ENCODE measurements at places on chromosomes 11 and 22.
A peak's percentile ranks its signal among the peaks of the same experiment; 100 is the strongest.

DNA sequence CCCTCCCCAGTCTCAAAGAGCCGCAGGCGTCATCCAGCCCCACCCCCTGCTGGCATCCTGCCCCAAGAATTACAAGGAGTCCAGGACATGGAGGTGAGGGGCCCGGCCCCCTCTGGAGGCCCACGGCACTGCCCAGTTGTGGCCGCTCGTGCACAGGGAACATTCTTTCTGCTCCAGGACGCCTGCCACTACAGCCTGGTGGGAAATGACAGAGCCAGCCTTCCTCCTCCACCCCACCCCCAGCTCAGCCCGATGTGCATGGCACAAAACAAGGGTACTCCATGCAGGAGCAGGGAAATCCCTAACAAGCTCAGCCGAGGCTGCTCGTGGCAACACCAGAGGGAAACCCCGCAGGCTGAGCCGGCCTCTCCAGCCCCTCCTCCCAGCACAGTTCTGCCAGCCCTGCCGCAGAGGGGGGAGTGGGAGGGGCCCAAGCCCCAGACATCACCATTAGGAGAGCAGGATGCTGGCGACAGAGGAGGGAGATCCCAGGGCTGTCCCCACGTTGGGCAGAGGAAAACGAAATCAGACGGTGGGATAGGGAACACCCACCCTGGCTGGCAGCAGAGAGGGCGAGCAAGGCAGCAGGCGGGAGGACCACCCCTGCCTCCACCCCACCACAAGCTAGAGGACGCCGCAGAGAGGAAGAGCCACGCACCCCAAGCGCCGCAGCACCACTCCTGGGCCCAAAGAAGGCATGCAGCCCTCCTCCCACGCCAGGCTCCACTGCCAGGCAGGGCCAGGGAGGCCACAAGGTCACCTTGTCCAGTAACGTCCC lies 10.0 kb downstream of the IGSF9B start:
- no peak for DNase-seq

- DNase-seq, result no peak
Measured at GRCh38 chr11:96155627-96156378, 187.2 kb downstream of the MAML2 start.

GRCh38 chr11:121435551-121436511 lies 16.3 kb upstream of the SORL1 start:
- no peak for DNase-seq

- DNase-seq, result no peak
Measured at GRCh38 chr11:86863476-86863875, 63.1 kb downstream of the PRSS23 start.

DNA sequence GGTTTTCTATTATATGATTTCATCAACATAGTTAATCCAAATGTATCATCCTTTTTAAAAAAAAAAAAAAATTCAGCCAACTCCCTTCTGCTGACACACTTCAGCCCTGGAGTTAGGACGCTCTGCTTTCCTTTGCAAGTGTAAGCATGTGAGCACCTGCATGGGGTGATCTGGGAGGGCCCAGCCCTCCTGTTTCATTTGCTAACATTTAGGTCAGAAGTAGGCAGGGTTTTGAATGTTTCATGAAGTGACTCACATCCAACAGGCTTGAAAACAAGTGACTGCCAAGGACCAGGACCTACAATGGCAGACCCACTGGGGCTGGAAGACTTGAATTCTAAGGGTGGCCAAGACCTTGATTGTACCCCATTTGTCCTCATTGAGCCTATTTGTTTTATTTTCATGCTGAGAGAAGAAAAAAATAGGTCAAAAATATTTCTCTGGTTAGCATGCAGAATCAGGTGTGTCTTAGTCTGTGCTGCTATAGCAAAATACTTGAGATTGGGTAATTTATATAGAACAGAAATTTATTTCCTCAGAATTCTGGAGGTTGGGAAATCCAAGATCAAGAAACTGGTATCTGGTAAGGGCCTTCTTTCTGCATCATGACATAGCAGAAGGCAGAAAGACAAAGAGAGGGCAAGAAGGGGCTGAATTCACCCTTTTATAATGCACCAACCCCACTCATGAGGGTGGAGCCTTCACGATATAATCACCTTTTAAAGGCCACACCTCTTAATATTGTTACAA lies 137.6 kb downstream of the CD44 start:
- DNase-seq, result no peak

DNA sequence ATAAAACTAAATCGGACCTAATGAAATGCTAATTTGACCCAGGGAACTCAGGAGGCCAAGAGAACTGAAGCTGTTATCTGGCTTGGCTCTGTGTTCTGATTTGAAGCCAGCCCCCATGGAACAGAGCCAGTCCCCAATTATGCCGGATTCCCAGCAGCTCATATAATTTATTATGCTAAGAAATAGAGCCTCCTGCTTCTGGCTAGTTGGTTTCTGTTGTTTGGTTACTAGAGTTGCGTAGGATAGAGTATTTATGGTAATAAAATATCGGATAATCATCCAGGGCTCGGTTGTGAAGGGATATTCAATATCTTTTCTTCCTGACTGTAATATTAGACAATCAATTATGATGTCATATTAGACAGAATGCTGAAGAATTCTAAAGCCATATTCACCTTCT lies 120.4 kb upstream of the TTC12 start:
- no peak for DNase-seq

GRCh38 chr11:35168671-35169070 lies 29.7 kb downstream of the CD44 start:
- DNase-seq, result no peak

GRCh38 chr11:85619499-85619898 lies 7.6 kb downstream of the DLG2 start:
- no peak for DNase-seq

GRCh38 chr11:75383246-75383645 lies 16.1 kb upstream of the RPS3 start:
- DNase-seq, result peak; percentile 47

DNA sequence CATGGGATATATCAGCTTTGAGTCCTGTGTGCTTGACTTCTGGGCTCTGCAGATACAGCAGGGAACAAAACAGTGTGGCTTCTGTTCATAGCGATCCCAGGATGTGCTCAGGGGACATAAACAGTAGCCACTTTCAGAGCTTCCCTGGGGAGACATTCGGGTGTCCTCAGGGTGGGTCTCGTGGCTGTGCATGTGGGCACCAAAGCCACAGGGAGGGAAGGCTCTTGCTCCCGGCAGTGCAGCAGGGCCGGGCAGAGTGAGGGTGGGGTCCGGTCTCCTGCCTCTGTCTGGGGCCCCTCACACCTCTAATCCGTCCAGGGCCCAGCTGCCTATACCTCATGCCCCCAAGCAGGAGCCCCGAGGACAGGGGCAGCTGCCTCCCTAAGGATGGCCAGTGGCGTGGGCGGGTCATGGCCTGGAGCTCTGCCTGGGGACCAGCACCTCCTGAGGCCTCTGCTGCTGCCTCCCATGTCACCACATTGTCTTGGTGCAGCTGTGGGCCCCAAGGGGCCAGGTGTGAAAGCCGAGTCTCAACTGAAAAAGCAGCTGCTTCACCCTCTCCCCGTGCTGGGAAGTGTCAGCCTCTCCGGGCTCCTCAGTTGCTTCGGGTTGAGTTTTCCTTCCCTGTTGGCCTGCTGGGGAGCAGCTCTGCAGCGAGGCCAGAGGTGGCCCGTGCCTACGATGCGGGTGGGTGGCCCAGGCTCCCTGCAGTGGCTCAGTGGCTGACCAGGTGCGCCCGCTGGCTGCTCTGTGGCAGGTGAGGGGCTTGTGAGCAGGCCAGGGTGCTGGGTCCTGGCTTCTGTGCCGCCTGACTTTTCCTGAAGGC lies 3.8 kb downstream of the TPCN2 start:
- no peak for DNase-seq

- DNase-seq, result no peak
Measured at GRCh38 chr11:23423104-23423503, 562.8 kb upstream of the CCDC179 start.

- DNase-seq, result no peak
Measured at GRCh38 chr11:70721006-70721405, 322.7 kb downstream of the CTTN start.

DNA sequence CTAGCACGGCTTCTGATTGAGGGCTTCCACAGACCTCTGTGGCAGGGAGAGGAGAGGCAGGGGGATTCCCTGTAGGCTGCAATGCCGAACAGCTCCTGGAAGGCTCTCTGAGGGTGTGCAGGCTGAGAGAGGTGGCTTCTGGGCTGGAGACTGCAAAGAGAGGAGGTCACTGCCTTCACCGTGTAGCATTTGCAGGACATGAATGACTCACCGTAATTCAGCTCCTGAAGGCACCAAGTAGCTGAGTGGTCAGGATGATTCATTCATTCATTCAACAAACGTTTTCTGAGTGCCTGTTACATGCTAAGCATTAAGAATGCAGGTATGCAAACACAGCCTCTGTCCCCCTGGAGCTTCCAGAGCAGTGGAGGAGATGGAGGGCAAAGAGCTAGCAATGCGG lies 18.0 kb upstream of the EIF3D start:
- DNase-seq, result no peak

- no peak for DNase-seq
Measured at GRCh38 chr22:16954060-16954403, 54.0 kb downstream of the GAB4 start.

- DNase-seq, result no peak
Measured at GRCh38 chr11:39461066-39461465, 1998.4 kb downstream of the LRRC4C start.

- no peak for DNase-seq
Measured at GRCh38 chr11:101470419-101470818, 113.4 kb downstream of the TRPC6 start.

DNA sequence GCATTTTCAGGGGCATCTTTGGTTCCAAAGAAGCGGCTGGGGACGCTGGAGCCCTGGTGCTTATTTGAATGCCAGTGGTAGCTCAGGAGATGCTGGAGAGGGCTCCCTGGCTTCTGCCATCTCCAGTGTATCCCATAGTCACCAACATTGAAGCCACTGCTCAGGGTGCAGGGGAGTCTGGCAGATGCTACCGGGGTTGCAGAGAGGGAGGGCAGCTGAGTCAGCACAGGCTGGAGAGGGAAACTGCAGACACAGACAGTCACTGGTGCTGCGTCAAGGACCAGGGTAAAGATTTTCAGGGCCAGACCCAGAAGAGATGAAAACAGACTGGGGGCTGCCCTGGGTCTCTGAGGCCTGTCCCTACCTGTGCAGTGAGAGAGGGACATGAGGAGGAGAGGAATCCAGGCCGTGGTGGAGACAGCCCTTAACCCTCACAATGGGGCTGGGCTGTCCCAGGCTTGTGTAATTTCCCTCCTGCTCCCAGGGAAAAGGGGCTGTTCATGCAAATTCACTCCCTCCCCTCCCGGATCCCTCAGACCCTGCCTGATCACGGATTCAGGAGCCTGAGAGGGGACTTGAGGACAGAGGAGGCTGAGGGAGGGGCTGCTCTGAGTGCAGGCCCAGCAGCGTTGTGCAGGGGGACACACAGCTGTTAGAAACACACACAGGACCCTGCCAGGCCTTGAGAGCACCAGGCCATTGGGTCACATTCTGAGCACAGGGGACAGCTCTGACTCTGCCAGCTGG lies 126.9 kb upstream of the GRK3 start:
- DNase-seq, result no peak

GRCh38 chr11:27031754-27032153 lies 8.9 kb upstream of the BBOX1 start:
- DNase-seq, result no peak

DNA sequence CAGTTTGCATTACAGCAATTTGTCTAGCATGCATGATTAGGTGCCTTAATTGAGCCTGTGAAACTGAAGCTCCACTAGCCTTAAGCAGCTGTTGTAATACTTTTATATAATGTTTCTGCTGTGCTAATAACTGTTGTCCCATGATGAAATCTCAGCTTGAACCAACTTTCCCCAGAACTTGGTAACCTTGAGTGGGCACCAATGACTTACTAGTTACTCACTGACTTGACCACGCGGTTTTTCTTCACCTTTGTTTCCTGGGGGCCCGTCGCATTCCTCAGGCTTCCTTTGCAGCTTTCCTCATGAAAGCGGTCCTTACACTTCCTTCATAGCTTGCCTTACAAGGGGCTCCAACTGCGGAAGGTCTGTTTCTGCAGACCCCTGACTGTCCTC lies 11.2 kb upstream of the GLYATL1 start:
- no peak for DNase-seq

DNA sequence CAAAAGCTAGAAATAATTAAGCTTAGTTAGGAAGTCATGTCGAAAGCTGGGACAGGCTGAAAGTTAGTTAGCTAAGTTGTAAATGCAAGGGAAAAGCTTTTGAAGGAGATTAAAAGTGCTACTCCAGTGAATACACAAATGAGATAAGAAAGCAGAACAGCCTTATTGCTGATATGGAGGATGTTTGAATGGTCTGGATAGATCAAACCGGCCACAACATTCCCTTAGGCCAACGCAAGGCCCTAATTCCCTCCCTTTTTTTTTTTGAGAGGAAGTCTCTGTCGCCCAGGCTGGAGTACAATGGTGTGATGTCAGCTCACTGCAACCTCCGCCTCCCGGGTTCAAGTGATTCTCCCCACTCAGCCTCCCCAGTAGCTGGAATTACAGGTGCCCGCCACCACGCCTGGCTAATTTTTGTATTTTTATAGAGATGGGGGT lies 23.3 kb upstream of the WEE1 start:
- no peak for DNase-seq

- DNase-seq, result no peak
Measured at GRCh38 chr22:24536089-24536488, 18.8 kb downstream of the GUCD1 start.

DNA sequence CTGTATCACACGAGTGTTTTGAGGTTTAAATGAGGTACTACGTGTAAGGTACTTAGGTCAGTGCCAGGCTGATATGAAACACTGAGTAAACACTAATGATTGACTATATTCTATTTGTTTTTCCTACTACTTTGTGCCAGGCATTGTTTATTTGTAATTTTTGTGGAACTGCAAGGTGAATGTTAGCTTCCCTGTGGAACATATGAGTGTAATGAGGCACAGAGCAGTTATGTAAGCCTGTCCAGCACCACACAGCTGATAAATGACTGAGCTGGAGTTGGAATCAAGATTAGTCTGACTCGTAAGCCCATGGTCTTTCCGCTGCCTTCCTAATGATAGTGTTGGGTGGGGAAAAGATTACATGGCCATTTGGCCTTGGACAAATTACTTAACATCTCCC lies 5.9 kb downstream of the SLC37A2 start:
- DNase-seq, result no peak

Data from CD4-positive, alpha-beta T cell treated with Interleukin-4 for 1 hour (primary cell).